Activated CD4-positive, alpha-beta T cell treated with anti-CD3 and anti-CD28 coated beads, Interleukin-10, Interleukin-2, amounts not matched to agents 100 ng/mL and 50 ng/mL, durations not matched to agents 16 hours and 8 hours (primary cell): ENCODE measurements at places on chromosomes 13 and 19.

DNA sequence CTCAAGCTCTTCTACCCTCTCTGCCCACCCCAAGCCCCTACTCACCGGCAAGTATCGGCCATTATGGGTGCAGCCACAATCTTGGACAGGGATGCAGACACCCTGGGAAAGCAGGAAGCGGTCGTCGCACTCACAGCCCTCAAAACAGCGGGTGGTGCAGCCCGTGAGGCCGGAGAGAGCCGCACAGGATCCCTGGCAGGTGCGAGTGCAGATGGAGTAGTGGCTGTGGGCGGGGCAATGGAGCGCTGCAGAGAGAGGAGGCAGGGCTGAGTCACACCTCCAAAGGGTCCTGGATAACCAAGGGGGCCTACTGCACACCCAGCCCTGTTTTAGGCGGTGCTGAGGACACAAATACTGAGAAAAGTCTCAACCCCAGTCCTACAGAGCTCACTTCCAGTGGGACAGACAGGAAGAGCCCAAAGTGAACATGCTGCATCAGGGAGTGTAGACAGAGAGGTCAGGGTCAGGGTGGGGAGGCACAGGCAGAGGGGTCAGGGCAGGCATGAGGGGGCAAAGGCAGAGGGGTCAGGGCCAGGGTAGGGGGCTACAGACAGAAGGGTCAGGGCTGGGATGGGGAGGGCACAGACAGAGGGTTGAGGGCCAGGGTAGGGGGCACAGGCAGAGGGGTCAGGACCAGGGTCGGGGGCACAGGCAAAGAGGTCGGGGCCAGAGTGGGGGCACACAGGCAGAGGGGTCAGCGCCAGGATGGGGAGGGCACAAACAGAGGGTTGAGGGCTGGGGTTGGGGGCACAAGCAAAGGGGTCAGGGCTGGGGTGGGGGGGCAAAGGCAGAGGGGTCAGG is 24.2 kb upstream of the FBL start:
- DNase-seq = no peak

DNA sequence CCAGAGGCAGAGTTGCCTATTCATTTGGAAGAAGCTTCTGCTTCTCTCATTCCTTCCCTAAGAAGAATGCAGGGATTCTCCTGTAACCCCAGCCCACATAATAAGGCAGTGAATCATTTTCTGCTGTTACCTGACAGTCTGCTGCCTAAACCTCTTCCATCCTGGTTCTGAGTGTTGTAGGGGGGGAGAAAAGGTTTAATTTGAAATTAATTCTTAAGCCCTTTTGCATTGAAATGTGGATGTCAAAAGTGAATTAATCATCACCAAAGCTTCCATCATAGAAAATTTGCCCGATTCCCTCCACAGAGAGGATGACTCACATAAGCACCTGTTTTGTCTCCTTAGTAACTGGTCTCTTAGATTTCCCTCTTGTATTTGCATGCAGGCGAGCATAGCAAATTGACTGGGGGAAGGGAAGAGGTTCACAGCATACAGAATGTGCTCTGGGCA is 146.7 kb upstream of the FNDC3A start:
- peak; percentile 42 for DNase-seq

GRCh38 chr13:73932091-73932490 is 202.1 kb downstream of the KLF12 start:
- peak; percentile 32 for DNase-seq

DNA sequence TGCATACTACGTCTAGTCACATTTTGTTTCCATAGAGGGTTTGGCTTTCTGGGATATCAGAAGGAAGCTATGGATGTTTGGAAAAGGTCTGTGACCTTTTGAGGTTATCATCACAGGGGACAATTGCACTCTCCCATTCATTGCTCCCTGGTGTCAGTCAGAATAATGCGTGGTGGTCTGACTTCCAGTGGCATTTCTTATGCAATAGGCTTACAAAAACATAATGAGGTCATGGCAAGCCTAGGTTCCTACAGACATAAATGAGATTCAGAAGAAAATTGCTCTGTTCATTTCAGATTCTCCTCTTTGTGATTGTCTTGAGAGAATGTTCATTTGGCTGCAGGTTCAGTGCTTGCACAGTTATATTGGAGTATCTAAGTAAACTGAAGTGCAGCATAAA is 54.6 kb downstream of the ARHGAP35 start:
- DNase-seq = no peak

- DNase-seq = no peak
Measured at GRCh38 chr19:1136201-1136600, 32.4 kb downstream of the GPX4 start.

GRCh38 chr13:44155422-44156293 is 218.0 kb upstream of the SERP2 start:
- DNase-seq = no peak

GRCh38 chr13:43720780-43721397 is 65.9 kb downstream of the ENOX1 start:
- DNase-seq = no peak

DNA sequence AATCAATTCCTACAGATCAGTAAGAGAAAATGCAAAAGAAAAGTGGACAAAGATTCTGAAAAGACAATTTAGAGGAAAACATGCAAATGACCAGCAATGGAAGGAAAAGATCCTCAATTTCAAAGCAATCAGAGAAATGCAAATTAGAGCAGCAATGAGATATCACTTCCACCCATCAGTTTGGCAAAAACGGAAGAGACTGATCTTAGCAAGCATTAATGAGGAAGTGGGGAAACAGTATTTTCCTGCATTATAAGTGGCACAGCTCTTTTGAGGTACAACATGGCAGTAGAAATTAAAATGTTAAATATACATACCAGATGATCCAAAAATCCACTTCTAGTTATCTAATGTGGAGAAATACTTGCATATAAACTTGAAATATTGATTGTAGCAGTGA is 69.1 kb upstream of the SLC7A1 start:
- DNase-seq = no peak

DNA sequence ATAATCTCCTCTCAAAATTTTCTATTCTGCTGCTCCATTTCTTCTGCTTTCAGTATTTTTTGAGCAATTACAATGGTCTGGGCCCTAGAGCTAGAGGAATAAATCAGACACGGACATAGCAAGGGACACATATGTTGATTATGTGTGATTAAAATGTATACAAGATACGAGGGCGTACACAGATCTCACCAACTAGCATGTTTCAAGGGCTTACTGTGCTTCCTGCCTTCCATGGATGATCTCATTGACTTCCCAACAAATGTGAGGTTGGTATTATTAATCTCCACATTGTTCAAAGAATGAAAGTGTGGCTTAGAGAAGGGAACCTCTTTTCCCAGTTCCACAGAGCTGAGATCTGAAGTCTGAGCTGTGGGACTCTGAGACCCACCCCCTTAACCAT is 9.1 kb downstream of the PLD3 start:
- no peak for DNase-seq

DNA sequence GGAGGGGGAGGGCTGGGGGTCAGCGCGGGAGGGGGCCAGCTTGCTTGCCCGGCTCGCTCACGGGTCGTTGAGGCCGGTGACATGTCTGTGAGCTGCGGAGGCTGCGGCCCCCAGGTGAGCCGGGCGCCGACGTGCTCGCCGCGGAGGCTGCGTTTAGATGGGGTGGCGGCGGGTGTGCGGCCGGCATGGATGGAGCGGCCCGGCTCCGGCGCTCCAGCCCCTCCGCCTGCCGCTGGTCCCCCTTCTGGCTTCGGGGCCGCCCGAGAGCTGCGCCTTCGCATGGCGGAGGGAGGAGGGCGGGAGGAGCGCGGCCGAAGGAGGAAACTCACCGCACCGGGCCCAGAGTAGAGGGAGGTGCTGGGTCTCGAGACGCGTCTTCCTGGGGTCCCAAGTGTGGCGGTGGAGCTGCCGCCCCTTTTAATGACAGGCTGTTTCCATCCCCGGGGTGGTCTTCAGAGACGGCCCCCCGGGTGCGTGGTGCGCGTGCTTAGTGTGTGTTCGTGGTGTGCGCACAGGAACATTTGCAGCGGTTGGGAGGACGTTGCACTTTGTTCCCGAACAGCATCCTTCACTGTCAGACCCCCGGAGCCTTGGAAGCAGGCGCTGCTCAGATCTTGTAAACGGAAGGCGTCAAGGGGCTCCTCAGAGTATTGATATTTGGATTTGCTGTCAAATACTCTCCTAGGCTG is at the start of gene AKAP11:
Gene AKAP11, plus strand, starts transcription at position 38 of the 689 bp plus-strand sequence. CDS start 14,197 bp downstream, outside the sequence.
- DNase-seq = peak; percentile 51

DNA sequence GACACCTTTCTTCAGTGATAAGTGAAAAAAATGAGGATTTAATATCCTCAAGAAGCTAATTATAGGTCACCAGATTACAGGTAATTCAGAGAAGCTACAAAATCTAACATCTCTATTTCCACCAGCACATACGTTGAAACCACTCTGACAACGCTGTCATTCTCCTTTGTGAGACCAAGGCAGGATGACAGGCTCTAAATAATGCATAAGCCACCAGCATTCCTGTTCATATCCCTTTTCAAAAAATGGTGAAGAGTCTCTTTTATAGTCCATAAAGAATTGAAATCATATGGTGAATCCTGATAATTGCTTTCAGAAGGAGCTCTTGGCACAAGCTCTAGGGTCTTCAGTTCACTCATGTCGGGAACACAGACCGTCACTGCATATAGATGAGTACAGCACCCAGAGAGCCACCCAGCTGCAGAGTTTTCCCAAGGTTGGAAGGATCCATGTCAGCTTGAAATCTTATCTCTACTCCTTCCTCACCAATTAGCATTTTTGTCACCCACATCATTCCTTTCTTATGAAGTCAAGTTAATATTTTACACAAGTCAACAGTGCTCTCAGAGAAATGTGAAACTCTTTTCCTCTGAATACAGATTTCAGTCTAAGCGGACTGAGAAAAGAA is 431.4 kb downstream of the TBC1D4 start:
- no peak for DNase-seq

DNA sequence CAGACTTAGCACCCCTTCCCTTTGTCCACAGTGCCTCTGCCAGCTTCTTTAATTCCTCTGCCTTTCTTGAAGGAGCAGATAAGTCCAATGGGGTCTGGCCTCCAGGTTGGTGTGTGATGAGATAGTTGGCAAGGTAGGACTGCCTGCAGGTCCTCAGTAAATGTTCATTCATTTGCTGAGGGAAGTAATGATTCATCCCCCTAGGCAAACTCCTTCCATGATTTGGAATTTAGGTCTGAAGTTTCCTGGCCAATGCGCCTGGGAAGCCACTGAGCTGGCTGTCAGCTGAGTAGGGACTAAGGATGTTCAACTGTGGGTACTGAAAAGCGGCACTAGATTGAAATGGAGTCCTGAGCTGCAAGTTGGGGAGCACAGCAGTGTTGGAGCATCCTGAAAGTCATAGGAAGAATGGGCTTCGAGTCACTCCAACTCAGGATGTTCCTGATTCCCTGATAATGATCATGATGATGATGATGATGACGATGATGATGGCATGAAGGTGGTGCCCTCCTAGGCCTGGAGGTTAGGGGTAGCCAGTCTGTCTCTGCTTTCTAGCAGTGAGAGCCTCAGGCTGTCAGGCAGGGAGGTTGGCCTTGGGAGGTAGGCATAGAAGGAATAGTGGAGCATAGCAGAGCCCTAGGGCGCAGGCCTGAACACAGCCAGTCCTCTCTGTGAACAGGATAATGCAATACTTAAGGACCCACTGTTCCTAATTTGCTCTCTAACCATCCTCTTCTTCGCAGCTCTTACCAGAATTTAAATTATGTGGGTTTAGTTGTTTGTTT is 44.7 kb downstream of the COL4A2 start:
- no peak for DNase-seq

DNA sequence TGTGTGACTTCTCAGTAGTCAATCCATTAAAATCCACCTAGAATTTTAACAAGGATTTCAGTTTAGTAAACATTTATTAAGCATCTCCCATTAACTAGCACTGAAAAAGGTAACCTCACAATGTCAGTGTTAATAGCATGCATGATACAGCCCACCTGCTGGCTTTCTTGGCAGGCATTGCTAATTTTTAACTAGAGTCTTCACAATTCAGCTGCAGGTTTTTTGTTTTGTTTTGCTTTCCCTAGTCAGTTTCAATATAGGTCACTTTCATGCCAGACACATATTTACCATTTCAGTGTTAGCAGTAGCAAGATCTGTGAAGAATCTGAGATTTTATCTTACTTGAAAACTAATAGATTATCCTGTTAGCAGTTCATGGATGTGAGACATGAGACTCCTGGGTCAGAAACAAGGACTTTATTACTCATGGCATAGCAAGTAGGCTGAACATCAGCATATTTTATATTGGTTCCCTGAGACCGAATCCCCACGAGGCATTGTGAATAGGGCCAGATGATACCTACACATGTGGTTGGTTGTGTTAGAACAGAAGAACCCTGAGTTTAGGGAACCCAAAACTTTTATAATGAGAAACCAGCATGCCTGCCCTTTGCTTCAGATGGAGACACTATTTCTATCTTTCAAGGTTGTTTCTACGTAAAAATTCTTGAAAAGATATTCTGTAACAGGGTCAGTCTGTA is 198.0 kb upstream of the HTR2A start:
- no peak for DNase-seq

GRCh38 chr13:74819549-74819948 is 662.4 kb downstream of the TBC1D4 start:
- DNase-seq = no peak

GRCh38 chr19:39829702-39830275 is 4.2 kb downstream of the DYRK1B start:
- DNase-seq = no peak
